KG1 (cell line): ENCODE measurements at places on chromosomes 12 and 14.
A peak's percentile ranks its signal among the peaks of the same experiment; 100 is the strongest.

- peak; percentile 18 for DNase-seq
These were observed 2.9 kb downstream of the ATXN3 start for GRCh38 chr14:92103363-92103989.

- no peak for DNase-seq
These were observed 3.9 kb downstream of the RABGGTA start for GRCh38 chr14:24267516-24267915.

- DNase-seq, result no peak
These were observed 223.5 kb downstream of the BTG1 start for GRCh38 chr12:91922139-91922538.

GRCh38 chr12:65364046-65364445, 85.6 kb downstream of the MSRB3 start:
- no peak for DNase-seq

- DNase-seq, result no peak
These were observed 206.5 kb downstream of the SLC41A2 start for GRCh38 chr12:104751594-104751993.

DNA sequence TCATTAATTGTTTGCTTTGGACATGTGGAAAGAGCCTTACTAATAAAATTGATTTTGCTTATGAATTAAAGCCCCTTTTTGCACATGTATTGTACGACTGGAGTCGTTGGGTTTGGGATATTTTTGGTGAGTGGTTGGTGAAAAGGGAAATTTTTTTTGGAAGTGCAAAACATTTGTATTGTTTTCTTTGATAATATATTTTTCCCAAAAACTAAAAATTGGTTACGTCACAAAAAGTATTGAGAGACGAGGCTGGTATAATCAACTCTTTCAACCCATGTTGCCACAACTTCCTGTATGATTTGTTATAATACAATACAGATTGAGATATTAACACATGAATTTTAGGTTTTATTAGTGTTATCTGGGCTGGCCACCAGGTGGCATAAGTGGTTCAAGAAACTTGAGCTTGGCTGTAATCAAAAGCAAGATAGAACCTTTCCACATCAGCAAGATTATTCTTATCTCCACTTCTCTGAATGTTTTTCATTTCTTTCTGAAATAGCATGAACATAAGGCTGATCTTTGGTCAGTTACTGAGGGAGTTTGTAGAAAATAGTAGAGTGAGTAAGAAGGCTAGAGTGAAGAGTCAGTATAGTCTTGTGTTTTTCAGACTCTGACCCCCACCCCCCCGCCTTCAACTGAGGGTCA, 8.7 kb downstream of the NGDN start:
- no peak for DNase-seq

- no peak for DNase-seq
These were observed 64.1 kb downstream of the SOX5 start for GRCh38 chr12:23885394-23885793.

- DNase-seq, result no peak
These were observed 30.5 kb downstream of the APPL2 start for GRCh38 chr12:105205322-105206048.

- no peak for DNase-seq
These were observed 36.8 kb upstream of the E2F7 start for GRCh38 chr12:77102123-77102522.

DNA sequence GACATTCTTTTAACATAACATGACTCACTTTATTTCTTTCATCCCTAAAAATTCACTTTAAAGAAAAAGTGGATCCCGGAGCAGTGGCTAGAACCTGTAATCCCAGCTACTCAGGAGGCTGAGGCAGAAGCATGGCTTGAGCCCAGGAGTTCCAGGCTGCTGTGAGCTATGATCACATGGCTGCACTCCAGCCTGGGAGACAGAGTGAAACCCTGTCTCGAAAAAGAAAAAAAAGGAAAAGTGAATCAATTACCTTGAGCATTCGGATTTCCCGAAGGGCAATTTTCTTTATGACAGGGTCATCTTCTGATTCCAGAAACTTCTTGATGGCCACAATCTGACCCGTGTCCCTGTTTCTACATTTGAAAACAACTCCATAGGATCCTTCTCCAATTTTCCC, 1.2 kb downstream of the CDKL1 start:
- DNase-seq, result no peak

DNA sequence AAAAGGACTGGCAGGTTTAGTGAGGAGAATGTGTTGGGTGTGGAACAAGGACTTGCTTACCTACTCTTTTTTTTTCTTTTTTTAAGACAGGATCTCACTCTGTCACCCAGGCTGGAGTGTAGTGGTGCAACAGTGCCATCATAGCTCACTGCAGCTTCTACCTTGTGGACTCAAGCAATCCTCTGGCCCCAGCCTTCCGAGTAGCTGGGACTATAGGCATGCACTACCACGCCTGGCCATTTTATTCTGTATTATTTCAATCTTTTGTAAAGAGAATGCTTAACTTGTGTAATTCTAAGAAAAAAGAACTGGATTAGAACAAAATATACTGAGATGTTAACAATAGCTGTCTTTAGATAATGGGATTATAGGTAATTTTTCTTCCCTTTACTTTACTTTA, 1.9 kb upstream of the VRTN start:
- no peak for DNase-seq

- no peak for DNase-seq
These were observed 59.4 kb downstream of the LRRIQ1 start for GRCh38 chr12:85095501-85095900.

DNA sequence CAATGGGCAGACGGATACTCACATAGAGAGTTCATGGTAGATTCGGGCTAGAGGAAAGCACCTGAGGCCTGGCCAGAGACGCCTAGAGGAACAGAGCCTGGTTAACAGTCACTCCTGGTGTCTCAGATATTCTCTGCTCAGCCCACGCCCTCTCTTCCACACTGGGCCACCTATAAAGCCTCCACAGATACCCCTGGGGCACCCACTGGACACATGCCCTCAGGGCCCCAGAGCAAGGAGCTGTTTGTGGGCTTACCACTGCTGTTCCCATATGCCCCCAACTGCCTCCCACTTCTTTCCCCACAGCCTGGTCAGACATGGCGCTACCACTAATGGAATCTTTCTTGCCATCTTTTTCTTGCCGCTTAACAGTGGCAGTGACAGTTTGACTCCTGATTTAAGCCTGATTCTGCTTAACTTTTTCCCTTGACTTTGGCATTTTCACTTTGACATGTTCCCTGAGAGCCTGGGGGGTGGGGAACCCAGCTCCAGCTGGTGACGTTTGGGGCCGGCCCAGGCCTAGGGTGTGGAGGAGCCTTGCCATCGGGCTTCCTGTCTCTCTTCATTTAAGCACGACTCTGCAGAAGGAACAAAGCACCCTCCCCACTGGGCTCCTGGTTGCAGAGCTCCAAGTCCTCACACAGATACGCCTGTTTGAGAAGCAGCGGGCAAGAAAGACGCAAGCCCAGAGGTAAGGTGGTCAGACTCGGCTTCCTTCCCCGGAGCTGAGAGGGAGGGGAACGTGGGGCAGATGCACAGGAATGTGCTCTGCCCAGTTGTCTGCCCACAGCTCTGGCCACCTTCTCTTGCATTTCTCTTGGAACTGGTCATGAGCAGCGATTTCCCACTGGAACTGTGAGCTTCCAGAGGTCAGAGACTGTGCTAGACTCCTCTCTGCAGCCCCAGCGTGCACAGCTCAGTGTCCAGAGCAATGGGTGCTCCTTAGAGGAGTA, at the start of gene CD4:
Gene CD4, plus strand, starts transcription at position 557 of the 953 bp plus-strand sequence. CDS start 10,611 bp downstream, outside the sequence.
- DNase-seq, result no peak

DNA sequence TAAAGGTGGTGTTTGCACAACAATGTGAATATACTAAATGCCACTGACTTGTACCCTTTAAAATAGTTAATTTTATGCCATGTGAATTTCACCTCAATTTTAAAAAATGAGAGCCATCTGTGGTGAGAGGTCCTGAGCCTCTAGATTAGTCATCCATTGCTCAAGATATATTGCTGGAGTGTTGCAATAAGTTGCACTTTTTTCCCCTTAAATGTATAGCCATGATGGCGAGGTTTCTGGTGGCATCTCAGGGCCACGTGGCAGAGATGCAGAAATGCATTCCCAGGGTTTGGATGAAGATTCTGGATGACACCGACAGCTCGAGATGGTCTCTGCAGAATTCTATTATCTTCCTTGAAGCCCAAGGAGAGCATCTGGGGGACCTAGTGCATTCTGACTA, 153.7 kb downstream of the AACS start:
- DNase-seq, result no peak

DNA sequence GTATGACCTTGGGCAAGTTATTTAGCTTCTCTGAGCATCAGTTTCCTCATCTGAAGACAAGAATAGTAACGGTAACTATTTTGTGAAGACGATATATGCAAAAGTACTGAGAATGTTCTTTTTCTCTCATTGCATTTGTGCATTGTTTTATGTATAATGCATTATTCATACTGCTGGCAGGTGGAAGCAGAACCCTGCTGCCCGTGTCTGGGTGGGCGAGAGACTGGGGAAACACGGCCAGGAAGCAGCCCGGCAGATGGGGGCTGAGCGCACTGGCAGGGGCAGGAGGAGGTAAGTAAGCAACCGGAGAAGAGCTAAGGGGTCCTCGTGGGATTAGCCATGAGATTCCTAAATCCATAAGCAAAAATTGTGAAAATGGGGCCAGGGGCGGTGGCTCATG, 115.8 kb upstream of the MED13L start:
- no peak for DNase-seq

DNA sequence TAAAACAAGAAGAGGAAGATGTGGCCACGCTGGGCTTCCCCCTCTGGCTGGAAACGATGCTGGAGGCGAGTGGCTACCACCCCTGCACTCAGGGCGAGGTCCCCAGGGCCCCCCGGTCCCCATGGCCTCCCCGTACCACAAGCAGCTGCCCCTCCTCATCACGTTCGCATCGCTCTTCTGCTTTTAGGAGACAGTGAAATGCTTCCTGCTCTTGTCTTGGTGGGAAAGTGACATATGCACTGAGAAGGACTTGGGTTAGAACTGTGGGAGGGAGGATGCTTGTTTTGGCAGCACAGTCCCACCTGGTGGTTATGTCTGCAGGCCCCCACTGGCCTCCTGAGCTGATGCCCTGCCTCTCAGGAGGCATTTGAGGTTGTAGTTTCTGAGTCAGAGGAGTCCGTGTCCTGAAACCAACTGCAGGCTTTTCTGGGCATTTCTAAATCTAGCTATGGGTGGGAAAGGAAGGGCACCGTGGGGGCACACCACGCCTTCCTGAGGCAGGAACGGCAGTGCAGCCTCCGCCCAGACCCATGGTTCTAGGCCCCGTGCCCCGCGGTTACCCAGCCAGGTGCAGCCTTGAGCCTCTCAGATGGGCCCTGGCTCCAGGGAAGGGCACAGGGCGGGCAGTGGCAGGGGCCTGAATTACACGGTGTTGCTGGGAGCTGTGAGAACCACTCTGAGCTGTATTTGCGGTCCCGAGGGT, 139.3 kb downstream of the ADGRD1 start:
- DNase-seq, result peak; percentile 18

DNA sequence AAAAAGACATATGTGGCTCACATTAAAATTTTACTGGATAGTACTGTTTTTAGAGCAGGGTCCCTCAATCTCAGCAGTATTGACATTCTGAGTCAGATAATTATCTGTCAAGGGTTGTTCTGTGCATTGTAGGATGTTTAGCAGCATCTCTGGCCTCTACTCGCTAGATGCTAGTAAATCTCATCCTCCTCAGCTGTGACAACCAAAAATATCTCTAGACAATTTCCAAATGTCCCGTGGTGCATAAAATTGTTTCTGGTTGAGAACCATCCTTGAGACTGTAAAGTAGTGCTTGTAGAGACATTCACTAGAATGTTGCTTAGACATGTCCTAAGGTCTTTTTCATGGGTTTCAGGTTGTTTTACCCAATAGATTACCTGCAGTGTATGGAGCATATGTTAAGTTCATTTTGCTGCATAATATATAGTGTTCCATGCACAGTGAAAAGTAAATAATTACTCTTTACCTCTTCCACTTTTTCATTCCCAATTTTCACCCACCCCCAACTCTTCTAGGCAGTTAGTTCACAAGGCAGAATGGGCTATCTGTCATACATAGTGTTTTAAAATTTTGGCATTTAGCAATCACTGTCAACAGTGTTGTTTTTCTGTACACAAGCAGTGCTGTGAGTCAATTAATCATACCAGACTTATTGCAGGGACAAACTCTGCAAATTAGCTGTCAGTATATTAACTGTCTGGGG, 200.2 kb upstream of the SLC38A2 start:
- no peak for DNase-seq

- DNase-seq, result no peak
These were observed 31.5 kb upstream of the GTF2A1 start for GRCh38 chr14:81252278-81252677.

- DNase-seq, result no peak
These were observed 440.3 kb upstream of the RGS6 start for GRCh38 chr14:71491931-71492330.

- no peak for DNase-seq
These were observed 5.3 kb upstream of the ACACB start for GRCh38 chr12:109110988-109111495.

GRCh38 chr12:117064596-117064995, 34.6 kb downstream of the TESC start:
- DNase-seq, result no peak

DNA sequence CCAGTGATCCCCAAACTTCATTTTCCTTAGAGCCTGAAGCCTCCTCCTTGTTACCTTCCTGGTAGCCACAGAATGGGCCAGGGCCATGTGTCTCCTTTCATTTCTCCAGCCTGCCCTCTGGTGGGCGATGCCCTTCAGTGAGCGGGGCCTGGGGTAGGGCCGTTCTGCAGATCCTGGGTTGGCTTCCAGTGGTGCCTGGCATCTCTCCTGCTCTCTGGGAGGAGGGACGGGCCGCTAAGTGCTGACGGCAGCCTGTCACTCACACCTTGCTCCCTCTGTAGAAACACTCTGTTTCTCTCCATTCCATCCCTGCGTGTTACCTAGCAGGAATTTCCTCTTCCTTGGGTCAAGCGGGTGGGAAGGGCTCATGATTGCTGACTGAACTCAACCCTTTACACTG, 232.1 kb downstream of the CACNA1C start:
- DNase-seq, result peak; percentile 87

DNA sequence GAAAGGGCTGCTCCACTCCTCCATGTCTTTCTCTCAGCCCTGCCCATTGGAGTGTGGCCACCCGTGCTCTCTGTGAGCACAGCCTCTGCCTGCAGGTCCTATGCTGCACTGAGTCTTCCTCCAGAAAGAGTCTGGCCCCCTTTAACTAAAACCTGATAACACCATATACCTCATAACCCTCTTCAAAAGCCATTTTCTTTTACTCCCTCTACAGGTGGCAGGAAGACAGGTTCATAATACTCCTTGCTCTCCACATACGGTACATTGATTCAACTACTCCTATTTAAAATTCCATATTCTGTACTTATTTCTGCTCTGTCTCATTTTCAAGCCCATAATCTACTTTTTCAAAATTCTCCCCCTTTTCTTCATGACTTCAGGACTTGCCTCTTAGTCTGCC, 144.0 kb downstream of the HELB start:
- DNase-seq, result no peak

DNA sequence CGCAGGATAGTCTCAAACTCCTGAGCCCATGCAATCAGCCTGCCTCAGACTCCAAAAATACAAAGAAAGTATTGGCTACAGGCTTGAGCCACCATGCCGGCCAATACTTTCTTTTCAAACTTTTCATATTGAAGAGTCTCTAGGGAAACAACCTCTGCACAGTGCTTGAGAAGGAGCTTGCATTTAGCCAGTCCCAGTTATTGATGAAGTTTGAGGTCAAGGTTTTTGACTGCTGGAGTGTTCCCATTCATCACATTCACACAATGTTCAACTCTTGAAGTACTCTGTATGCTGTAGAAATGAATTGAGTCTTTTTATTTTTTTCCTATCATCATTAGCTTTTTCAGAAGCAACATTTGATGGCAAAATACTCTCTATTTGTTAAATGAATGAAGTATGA, 355.8 kb upstream of the E2F7 start:
- no peak for DNase-seq

GRCh38 chr12:109098651-109099050, 1.3 kb downstream of the UNG start:
- no peak for DNase-seq
